ENCODE measurements at places on chromosomes 7 and 10. TPM values are rescaled to one million over a fixed set of nuclear protein-coding genes. Genes with fewer than 3 reads are reported as not detected.

Gene MLLT10
- total RNA-seq, result 35.7 TPM

Gene ASAH2B
- 13.2 TPM for total RNA-seq

Gene TAS2R4
- total RNA-seq, result 0.14 TPM

Gene ADAM12
- total RNA-seq, result 1.7 TPM

Gene PSD
- total RNA-seq, result 1.3 TPM

Gene CELF2
- total RNA-seq, result 9.7 TPM

Gene CNOT4
- total RNA-seq, result 13.2 TPM

Gene ZNF438
- 3.1 TPM for total RNA-seq

Gene OSBPL3
- 20.9 TPM for total RNA-seq

DNA sequence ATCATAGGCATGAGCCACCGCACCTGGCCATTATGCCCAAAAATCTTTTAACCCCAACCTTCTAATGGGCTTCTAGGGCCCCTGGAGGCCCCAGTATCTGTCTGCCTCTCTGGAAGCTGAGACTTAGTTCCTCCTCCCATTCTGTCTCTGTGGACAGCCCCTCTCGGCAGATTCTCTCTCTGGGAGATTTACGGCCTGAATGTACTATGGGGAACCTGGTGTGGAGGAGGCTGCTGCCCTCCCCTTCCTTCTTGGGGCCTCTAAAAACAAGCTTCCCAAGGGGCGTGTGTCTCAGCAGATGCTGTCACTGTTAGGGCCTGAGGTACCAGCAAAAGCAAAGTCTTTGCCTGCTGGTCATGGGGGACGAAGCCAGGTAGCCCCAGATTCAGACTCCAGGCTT is 35.8 kb upstream of the PRKAR1B start:
- no peak for DNase-seq

GRCh38 chr10:88110822-88111221 is 247.4 kb downstream of the PTEN start:
- DNase-seq, result no peak

DNA sequence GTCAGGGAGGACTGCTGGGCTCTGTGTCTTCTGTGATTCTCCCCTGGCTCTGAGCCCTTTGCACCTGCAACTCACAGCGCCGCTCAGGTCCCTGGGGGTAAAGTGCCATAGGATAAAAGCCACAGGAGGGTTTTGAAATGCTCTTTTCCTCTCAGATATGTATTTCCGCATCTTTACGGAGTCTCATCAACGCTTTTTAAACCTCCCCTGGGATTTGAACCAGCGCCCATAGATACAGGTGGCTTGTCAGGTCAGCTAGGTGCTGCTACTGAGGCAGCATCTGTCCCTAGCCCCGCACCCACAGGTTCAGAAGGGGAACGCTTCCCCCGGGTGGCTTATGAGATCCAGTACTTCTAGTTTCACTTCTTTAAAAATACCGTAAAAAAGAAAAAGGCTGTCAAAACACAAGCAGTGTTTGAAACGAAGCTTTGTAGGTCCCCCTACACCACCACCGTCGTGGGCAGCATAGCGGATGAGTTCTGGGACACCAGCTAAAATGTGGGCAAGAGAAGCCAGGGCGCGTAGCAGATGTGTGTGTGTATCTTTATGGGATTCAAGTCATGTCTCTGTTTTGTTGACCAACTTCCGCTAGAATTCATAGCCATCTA is 173.5 kb downstream of the CUX1 start:
- no peak for DNase-seq

GRCh38 chr10:21688009-21688332 is 153.9 kb downstream of the MLLT10 start:
- DNase-seq, result no peak

DNA sequence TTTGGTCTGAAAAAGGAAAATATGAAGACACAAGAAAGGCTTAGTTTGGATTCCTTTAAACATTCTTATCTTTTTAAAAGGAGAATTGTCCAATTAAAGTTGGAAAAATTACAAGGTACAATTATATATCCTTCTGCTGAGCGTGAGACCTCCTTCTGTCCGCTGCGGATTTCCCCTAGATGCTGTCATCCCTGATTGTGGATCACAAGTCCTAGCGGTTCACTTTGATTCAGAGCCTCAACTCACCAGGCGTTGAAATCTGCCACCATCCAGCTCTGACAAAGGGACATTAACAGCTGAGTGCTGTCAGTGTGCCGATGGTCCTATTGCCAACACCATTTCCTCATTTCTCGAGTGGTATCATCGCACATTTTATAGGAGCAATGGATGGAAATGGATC is 73.1 kb upstream of the PTER start:
- DNase-seq, result no peak

DNA sequence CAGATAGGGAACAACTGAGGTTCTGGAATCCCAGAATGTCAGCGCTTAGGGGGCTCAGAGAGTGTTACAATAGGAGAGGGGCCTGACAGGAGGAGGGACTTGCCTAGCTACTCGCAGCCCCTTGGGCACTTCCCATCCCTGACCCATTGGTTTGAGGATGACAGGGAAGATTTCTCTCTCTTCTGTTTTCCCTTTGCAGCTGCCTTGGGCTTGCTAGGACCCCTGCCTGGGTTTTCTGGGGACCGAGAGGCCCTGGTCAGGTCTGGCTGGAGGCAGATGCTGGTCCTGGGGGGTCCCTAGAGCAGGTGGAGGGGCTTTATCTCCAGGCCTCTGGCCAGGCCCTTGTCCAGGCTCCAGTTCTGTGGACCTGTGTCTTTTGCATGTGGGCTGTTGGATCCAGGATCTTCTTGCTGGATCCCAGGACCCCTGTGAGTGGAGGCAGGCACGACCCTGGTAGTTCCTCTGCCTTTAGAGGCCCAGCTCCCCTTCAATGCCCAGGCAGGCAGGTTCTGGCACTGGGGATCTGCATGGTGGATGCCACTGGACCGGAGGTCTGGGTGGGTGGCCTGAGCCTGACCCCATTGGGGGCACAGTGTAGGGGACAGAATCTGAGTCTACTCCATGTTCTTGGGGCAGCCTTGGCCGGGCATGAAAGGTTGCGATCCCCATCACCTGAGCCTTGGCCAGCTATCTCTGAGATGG is 26.9 kb downstream of the RAMP3 start:
- DNase-seq, result no peak

- DNase-seq, result peak; percentile 28
Observed at GRCh38 chr10:43137717-43138020, 576 bp upstream of the CSGALNACT2 start.

GRCh38 chr7:96315125-96315512 is 6.8 kb downstream of the SLC25A13 start:
- no peak for DNase-seq

DNA sequence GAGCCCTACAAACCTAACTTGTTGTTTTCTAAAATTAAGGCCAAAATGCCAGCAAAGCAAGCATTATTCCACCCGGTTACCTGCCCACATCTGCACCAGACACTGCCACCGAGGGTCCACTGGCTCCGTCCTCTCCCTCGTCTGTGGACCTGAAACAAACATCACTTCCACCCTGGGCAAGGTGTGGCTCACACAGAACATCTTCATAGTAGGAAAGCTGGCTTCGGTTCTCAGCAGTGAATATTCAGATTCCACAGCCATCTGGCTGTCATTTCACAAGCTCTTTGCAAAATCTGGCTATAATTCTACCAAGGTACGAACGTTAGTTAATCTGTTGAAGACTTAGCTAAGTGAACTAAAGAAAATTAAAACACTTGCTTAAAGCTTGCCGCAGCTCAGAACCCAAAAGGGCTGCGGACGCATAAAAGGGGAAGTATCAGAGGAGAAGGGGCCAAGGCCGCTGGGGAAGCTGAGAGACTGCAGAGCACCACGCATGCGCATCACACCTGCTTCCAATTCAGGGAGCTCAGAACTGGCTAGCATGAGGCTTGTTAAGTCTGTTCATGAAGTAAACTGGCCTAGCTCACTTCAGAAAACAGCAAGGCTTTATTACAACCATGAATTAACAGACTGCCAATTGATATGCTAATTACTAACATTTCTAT is 46.1 kb downstream of the PTPRN2 start:
- DNase-seq, result no peak

GRCh38 chr10:132207536-132208461 is 21.1 kb downstream of the DPYSL4 start:
- no peak for DNase-seq

DNA sequence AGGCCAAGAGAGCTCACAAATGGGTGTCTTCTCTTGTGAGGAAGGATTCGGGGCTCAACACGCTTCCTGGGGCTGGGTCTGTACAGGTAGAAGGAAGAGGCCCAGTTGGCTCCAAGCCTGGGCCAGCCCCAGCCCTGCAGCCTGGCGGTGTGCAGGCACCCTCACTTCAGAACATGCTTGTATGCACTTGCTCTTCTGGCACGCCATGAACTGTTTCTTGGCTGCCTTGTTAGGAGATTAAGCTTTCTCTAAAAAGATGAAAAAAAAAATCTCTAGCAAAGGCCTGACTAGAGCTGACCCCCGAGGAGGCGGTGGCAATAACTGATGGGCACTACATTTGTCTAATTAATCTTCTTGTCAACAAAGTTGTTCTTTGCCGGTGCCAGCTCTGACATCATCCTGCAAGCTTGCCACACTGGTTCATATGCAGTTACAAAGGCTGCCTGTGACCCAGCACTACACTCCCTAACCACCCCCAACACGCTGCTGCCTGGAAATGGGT is 94.7 kb downstream of the WDR11 start:
- DNase-seq, result no peak

GRCh38 chr10:6486309-6486708 is 93.8 kb downstream of the PRKCQ start:
- no peak for DNase-seq

- DNase-seq, result no peak
Observed at GRCh38 chr7:149741629-149742028, 31.8 kb downstream of the ZNF467 start.

DNA sequence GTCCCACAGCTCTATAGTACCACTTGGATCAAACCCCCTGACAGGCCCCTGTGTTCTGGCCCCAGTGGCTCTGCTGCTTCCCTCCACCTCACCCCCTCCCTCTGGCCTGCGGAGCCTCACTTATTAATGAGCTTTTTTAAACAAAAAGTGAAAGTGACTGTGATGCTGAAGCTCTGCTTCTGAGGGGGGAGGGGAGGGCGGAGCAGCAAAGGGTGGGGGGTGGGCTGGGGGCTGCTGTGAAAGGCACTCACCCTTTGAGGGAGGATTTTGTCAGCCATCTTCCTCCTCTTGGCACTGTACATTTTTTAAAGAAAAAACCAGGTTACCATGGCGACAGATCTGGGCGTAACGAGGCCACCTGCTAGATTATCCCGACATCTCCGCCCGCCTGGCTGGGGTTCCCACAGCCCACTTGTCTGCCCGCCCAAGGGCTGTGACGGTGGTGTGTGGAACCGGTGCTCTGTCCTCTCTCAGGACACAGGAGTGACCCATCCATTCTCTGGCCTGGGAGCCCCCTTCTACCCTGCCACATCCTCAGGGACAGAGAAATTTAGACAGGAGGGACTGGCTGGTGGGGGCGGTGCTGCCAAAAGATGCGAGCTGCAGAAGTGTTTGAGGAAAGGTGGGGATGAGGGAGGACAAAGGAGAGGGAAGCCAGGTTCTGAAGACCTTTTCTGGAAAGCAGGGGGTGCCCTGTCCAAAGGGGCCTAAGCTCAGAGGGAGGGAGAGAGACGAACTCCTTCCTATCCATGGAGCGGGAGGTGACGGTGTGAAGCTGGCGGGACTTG is 4.9 kb downstream of the SMARCD3 start:
- no peak for DNase-seq

DNA sequence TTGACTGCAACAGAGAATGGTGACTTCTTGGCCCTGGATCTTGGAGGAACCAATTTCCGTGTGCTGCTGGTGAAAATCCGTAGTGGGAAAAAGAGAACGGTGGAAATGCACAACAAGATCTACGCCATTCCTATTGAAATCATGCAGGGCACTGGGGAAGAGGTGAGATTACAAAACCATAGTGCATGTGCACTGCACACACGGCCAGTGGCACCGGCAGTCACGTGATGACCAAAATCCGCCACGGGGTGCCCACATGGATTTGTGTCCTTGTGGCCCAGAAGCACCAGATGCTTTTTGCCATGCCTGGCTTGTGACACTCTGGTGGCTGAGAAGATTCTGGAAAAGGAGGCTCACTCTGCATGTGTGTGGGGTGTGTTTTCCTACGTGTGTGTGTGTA is 32.4 kb downstream of the TACR2 start:
- no peak for DNase-seq

- DNase-seq, result peak; percentile 74
Observed at GRCh38 chr10:102195296-102195870, 30.7 kb upstream of the ELOVL3 start.

- DNase-seq, result no peak
Observed at GRCh38 chr7:92205987-92206386, 27.0 kb upstream of the LRRD1 start.

DNA sequence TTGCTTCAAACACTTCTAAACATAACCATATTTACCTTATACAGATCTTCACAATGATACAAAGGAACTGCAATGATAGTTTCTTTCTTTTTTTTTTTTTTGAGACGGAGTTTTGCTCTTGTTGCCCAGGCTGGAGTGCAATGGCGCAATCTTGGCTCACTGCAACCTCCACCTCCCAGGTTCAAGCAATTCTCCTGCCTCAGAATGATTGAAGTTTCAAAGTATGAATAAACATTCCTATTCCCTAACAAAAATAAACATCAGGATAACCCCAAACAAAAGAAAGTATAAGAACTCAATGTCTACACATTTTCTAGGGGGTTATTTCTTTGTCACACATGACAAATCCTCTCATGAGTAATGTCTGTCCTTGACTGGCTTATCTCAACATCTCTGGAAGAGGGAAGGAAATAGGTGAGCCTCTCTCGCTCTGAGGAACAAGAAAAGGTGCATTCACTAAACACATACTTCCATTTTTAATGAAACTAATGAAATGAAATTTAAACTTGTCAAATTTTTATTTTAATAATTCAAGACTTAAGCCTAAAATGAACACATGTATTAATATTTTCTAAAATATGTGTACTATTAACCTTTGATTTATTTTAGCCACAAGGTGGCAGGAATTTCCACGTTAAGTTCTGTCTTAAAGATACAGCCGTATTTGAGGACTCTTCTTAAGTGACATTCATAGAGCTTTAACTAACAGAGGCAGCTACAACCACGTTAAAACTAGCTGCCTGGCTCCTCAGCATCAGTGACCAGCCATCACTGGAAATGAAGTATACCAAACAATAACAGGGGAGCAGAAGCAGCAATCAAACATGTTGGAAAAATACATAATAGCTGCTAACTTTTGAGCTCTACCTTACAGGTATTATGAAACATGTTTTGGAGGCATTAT is 58.3 kb downstream of the MALSU1 start:
- DNase-seq, result peak; percentile 80

GRCh38 chr10:3749600-3749999 is 35.4 kb downstream of the KLF6 start:
- DNase-seq, result no peak

DNA sequence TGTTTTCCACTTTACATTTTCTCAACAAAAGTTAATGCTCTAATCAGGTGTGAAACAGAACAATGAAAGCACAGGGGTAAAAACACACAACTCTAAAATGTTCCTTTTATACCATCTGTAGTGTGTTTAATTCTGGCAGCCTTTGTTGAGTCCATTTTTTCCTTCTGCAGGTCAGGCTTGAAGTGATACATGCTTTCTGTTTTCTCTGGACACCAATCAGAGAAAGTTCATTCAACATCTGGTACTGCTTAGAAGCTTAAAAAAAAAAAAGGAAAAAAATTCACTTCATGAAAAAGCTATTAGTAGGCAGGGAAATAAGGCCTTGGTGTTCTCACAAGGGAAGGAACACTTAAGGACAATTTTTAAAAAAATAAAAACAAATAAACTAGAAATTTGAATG is 231.3 kb upstream of the RHOBTB1 start:
- DNase-seq, result no peak

GRCh38 chr7:46071076-46071475 is 150.0 kb upstream of the IGFBP3 start:
- DNase-seq, result no peak
